ENCODE measurements at places on chromosomes 6 and 20.

GRCh38 chr6:168415993-168416530 lies 24.9 kb upstream of the SMOC2 start:
- no peak for DNase-seq

DNA sequence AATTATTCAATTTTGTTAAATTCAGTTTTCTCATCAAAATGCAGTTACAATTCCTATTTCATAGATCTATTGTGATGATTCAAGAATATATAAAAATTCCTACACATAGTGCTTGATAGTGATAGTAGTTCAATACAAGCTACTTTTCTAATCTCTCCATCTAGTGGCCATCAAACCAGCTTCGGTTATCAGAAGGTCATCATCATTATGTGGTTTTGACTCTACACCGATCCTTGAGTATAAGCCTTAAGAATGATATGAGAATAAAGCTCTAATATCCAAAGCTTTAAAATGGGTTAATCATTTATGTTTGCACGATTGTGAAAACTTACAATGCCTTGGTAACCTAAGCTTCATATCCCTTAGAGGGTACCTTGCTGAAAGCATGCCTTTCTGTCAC lies 167.5 kb upstream of the PREP start:
- DNase-seq = no peak

DNA sequence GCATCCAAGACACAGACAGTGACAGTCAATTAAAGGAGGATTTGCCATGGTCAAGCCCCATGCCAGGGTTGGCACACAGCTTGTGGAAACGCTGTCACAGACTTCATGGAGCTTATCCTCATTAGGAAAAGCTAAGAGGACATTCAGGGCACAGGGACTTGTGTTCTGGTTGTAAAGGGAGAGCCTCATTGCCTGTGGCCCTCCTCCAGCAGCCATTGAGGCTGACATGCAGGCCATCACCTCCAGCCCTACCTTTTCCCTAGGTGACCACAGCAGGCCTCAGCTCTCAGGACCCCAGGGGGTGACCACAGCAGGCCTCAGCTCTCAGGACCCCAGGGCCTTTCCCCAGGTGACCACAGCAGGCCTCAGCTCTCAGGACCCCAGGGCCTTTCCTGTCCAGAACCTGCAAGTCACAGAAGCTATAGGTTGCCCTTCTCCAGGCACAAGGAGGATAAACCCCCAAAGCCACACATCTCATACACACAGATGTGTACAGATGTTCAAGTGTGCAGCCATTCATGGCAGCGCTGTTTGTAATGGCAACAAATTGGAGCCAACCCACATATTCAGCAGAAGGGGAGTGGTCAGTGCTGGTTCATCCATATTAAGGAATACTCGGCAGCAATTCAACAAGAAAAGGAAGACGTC lies 26.1 kb downstream of the DUSP22 start:
- no peak for DNase-seq

GRCh38 chr6:139584599-139584998 lies 210.2 kb upstream of the CITED2 start:
- DNase-seq = no peak

- DNase-seq = no peak
Measured at GRCh38 chr6:158448856-158449255, 111.0 kb upstream of the TMEM181 start.

GRCh38 chr6:16965689-16966088 lies 136.2 kb upstream of the STMND1 start:
- no peak for DNase-seq

- DNase-seq = no peak
Measured at GRCh38 chr20:59787538-59787890, 145.9 kb downstream of the SYCP2 start.

- no peak for DNase-seq
Measured at GRCh38 chr6:130780122-130780521, 47.1 kb upstream of the SMLR1 start.

Data from umbilical cord (tissue), 2 donors.